Uterus (tissue), 4 donors: ENCODE measurements at places on chromosomes 16 and 17. TPM values are rescaled to one million over a fixed set of nuclear protein-coding genes. Genes with fewer than 3 reads are reported as not detected.

The HID1 gene
- 35.6 TPM for total RNA-seq

The KCNJ12 gene
- 3.6 TPM for total RNA-seq

The GABARAP gene
- total RNA-seq = 411 TPM

The SNN gene
- 4.1 TPM for total RNA-seq

The GINS2 gene
- total RNA-seq = 10.4 TPM

DNA sequence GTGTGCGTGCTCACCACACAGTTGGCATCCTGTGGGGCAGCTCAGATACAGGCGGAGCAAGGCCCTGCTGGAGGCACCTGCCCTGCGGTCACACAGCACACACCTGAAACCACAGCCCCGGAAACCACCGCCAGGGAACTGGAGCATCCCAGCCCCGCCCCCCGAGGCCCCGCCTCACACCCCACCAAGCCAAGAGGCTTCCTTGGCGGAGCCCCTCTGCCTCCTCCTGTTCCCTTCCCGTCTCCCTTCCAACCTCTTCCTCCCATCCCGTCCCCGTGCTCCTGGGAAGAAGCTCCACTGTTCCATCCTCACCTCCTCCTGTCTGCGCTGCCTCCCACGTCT, 205.5 kb downstream of the NTN1 start:
- no peak overlapping the region for H3K4me3 ChIP-seq
- no peaks in the 10 kb centered on the region for H3K27me3 ChIP-seq
- DNase-seq = no peak
- no peaks in the 10 kb centered on the region for H3K36me3 ChIP-seq
- no peaks in the 10 kb centered on the region for H3K4me1 ChIP-seq
- no peak overlapping the region for H3K27ac ChIP-seq

DNA sequence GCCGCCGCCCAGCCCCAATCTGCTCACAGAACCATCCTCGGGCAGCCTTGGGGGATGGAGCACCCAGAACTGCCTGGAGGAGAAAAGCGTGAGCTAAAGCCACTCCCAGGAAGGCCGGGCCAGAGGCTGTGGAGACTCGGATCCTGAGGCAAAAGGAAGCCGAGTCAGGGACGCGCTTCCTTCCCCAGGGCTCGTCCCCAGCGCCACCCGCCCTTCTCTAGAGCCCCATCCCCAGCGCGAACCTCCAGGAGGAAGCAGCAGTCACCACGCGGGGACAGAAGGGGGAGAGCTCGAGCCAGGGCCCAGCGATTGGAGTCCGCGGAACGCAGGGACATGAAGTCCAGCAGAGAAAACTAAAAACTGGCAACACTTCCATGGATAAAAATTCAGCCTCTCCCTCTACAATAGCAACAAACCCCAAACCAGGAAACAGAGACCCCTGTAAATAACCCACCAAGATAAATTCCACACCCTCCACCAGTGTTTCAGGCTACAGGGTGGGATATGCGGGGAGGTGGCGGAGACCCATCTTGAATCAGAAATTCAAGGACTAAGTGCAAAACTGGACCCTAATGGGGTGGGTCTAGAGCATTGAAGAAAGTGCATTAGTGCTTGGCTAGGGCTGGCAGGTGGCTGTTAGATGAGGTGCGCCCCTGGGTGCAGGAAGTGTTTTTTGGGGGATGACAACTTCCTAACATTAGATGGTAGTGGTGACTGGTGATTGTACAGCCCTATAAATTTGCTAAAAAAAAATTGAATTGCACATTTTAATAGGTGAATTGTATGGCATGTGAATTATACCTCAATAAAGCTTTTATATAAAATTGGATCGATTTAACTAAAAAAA, 116.1 kb upstream of the METRNL start:
- H3K27ac ChIP-seq = no peak overlapping the region
- H3K27me3 ChIP-seq = no peaks in the 10 kb centered on the region
- H3K4me3 ChIP-seq = no peak overlapping the region
- H3K36me3 ChIP-seq = no peaks in the 10 kb centered on the region

DNA sequence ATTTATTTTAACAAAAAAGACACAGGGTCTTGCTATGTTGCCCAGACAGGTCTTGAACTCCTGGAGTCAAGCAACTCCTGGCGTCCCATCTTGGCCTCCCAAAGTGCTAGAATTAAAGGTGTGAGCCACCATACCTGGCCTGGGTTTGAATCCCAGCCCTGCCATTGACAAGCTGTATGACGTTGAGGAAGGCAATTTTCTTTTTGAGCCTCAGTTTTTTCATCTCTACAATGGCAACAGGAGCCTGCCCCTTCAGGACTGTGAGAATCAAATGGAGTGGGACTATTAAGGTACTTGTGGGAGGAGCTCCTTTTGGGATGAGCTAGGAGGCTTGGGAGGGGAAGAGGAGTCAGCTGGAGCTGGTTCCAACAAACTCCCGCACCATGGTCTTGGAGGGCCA, 6.2 kb downstream of the RARA start:
- no peak overlapping the region for H3K4me3 ChIP-seq
- H3K27me3 ChIP-seq = no peaks in the 10 kb centered on the region
- H3K36me3 ChIP-seq = no peaks in the 10 kb centered on the region
- peaks cover 12% of the 10 kb centered on the region for H3K4me1 ChIP-seq
- DNase-seq = no peak

- H3K4me1 ChIP-seq = peaks cover 3% of the 10 kb centered on the region
- DNase-seq = no peak
- H3K27ac ChIP-seq = no peak overlapping the region
- no peaks in the 10 kb centered on the region for H3K36me3 ChIP-seq
Observed at GRCh38 chr16:31093132-31093703, 1.4 kb downstream of the VKORC1 start.

DNA sequence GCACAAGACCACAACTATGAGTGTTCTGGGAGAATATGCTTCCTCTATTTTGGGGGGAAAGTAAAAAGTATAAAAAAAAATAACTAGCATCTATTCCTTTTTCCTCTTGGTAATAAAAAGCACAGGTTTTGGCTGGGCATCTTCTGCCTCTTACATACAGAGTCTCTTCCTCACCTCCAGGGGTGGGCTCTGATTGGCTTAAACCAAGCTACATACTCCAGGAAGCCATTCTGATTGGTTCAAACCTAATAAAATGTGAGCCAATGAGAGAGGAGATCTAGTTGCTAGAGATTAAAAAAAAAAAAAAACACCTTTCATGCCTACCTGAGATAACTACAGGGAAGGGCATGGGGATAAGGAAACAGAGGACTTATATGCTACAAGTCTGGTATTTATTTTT, 365.9 kb upstream of the ERCC4 start:
- H3K4me1 ChIP-seq = no peaks in the 10 kb centered on the region
- no peaks in the 10 kb centered on the region for H3K27me3 ChIP-seq
- no peak for DNase-seq
- no peaks in the 10 kb centered on the region for H3K36me3 ChIP-seq
- H3K4me3 ChIP-seq = no peak overlapping the region

GRCh38 chr16:51710905-51711563, 560.0 kb upstream of the SALL1 start:
- no peaks in the 10 kb centered on the region for H3K27me3 ChIP-seq
- no peak overlapping the region for H3K27ac ChIP-seq
- DNase-seq = no peak

- H3K27me3 ChIP-seq = no peaks in the 10 kb centered on the region
- no peaks in the 10 kb centered on the region for H3K4me1 ChIP-seq
- no peak overlapping the region for H3K27ac ChIP-seq
Observed at GRCh38 chr16:79188115-79188738, 412.3 kb downstream of the MAF start.

GRCh38 chr16:57653936-57654335, 14.2 kb upstream of the ADGRG3 start:
- no peak overlapping the region for H3K27ac ChIP-seq
- no peak overlapping the region for H3K4me3 ChIP-seq
- no peaks in the 10 kb centered on the region for H3K4me1 ChIP-seq

GRCh38 chr17:67531291-67531690, 154.2 kb downstream of the PITPNC1 start:
- no peaks in the 10 kb centered on the region for H3K27me3 ChIP-seq
- no peaks in the 10 kb centered on the region for H3K36me3 ChIP-seq
- H3K4me1 ChIP-seq = no peaks in the 10 kb centered on the region

- no peaks in the 10 kb centered on the region for H3K36me3 ChIP-seq
- H3K27me3 ChIP-seq = no peaks in the 10 kb centered on the region
- H3K4me3 ChIP-seq = no peak overlapping the region
- no peak for DNase-seq
- H3K4me1 ChIP-seq = no peaks in the 10 kb centered on the region
Observed at GRCh38 chr16:13463619-13464018, 456.3 kb upstream of the ERCC4 start.

GRCh38 chr17:39736319-39737165, 1.2 kb upstream of the GRB7 start:
- H3K4me3 ChIP-seq = no peak overlapping the region
- no peak overlapping the region for H3K27ac ChIP-seq
- H3K36me3 ChIP-seq = no peaks in the 10 kb centered on the region
- DNase-seq = no peak

GRCh38 chr16:66486773-66487579, 59.9 kb downstream of the BEAN1 start:
- no peaks in the 10 kb centered on the region for H3K27me3 ChIP-seq
- peak overlapping the region; percentile 34 for H3K27ac ChIP-seq
- peaks cover 9% of the 10 kb centered on the region for H3K4me1 ChIP-seq
- H3K36me3 ChIP-seq = no peaks in the 10 kb centered on the region

DNA sequence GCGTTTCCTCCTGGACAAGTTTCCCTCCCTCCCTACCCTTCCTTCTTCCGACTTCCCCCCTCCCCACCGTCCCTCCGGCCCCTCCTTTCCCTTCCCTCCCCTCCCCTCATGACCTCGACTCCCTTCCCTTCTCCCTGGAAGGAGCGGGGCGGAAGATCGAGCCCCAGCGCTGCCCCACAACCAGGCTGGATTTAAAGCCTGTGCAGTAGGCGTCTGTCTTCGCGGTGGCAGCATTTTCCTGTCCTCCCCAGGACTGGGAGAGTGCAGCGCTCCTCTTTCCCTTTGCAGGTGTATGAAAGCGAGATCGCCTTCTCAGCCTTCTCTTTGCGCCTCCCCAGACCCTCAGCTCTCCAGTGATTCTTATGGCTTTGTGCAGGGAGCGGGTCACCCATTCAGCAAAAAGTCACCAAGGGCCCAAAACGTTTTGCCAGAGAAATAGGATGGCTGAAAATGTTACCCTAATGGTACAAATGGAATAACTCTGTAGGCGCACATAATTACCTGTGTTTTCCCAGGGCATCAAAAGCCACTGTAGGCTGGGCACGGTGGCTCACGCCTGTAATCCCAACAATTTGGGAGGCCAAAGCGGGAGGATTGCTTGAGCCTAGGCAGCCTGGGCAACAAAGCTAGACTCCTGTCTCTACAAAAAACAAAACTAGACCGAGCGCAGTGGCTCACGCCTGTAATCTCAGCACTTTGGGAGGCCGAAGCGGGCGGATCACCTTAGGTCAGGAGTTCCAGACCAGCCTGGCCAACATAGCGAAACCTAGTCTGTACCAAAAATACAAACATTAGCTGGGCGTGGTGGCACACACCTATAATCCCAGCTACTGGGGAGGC, 40.8 kb downstream of the SLFN12L start:
- H3K4me3 ChIP-seq = no peak overlapping the region
- H3K27ac ChIP-seq = no peak overlapping the region
- H3K27me3 ChIP-seq = peaks cover 52% of the 10 kb centered on the region
